ENCODE measurements at places on chromosomes 13 and 19. TPM values are rescaled to one million over a fixed set of nuclear protein-coding genes. Genes with fewer than 3 reads are reported as not detected.
A peak's percentile ranks its signal among the peaks of the same experiment; 100 is the strongest.

DNA sequence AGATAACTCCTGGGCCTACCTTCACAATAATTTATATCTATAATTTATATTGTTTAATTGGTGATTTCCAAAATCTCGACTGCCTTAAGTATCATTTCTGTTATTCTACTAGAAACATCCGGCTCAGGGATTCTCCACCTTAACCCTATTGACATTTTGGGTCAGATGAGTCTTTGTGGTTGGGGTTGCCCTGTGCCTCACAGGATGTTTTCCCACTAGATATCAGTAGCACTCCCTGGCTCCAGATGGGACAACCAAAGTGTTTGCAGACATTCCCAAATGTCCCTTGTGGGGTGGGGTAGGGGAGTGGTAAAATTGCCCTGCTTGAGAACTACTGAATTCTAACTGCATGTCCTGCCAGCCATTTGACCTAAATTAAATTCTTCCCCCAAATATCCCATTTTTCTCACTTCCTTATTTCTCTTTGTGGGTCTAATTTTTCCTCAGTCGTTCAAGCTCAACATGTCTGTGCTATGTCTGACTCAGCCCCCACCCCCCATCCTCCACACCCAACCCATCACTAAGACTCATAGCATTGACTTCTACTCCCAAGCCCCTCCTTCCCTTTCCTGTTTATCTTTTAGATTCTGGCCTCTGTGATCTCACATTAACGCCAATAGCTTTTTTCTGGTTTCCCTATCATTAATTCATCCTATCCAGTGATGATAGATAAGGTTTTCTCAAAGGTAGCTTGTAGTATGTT lies 545.1 kb downstream of the EFNB2 start:
- DNase-seq: no peak
- H3K27me3 ChIP-seq: no peaks in the 10 kb centered on the region
- H3K4me1 ChIP-seq: no peaks in the 10 kb centered on the region
- H3K36me3 ChIP-seq: no peaks in the 10 kb centered on the region

GRCh38 chr19:46213156-46213555 lies 16.4 kb upstream of the IGFL1 start:
- H3K36me3 ChIP-seq: no peaks in the 10 kb centered on the region
- peaks cover 4% of the 10 kb centered on the region for H3K4me1 ChIP-seq
- no peak for DNase-seq
- H3K27ac ChIP-seq: no peak overlapping the region
- no peaks in the 10 kb centered on the region for H3K27me3 ChIP-seq

The MEIS3 gene
- 32.2 TPM for total RNA-seq

GRCh38 chr13:61142506-61142905 lies 273.1 kb downstream of the PCDH20 start:
- H3K4me1 ChIP-seq: no peaks in the 10 kb centered on the region
- H3K27me3 ChIP-seq: no peaks in the 10 kb centered on the region
- DNase-seq: no peak
- H3K36me3 ChIP-seq: no peaks in the 10 kb centered on the region

The PTGIR gene
- total RNA-seq: not detected

GRCh38 chr13:109790942-109791605 lies 4.7 kb upstream of the IRS2 start:
- peak; percentile 55 for DNase-seq
- H3K36me3 ChIP-seq: no peaks in the 10 kb centered on the region
- H3K27me3 ChIP-seq: peaks cover 12% of the 10 kb centered on the region
- H3K4me1 ChIP-seq: peaks cover 8% of the 10 kb centered on the region
- H3K4me3 ChIP-seq: no peak overlapping the region
- H3K27ac ChIP-seq: no peak overlapping the region

DNA sequence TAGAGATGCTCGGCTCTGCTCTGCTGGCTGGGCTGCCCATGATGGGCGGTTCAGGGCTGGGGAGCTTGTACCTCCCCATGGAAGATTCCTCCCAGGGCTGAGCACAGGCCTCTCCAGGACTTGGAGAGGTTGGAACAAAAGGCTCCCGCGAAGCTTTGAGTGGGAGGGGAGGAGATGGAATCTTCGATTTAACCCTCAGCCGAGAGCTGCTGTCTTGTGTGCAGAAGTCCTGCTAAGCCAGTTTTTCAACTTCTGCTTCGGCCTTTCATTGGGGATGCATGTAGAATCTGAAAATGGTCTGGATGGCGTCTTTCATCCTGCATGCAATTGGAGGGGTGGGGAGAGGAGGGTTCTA lies 163.3 kb downstream of the KDM4B start:
- H3K4me3 ChIP-seq: no peak overlapping the region
- peaks cover 51% of the 10 kb centered on the region for H3K4me1 ChIP-seq
- peak; percentile 78 for DNase-seq
- H3K27ac ChIP-seq: peak overlapping the region; percentile 79

GRCh38 chr13:23600100-23600499 lies 29.9 kb downstream of the TNFRSF19 start:
- H3K27ac ChIP-seq: peak overlapping the region; percentile 67
- H3K4me1 ChIP-seq: peaks cover 21% of the 10 kb centered on the region
- peaks cover 27% of the 10 kb centered on the region for H3K36me3 ChIP-seq
- no peak for DNase-seq
- H3K27me3 ChIP-seq: no peaks in the 10 kb centered on the region
- peak overlapping the region; percentile 2 for H3K4me3 ChIP-seq

GRCh38 chr13:98675066-98675465 lies 77.4 kb downstream of the SLC15A1 start:
- H3K27me3 ChIP-seq: no peaks in the 10 kb centered on the region
- H3K4me1 ChIP-seq: no peaks in the 10 kb centered on the region
- DNase-seq: peak; percentile 25
- no peak overlapping the region for H3K27ac ChIP-seq

- H3K27me3 ChIP-seq: peaks cover 4% of the 10 kb centered on the region
- no peak overlapping the region for H3K27ac ChIP-seq
- H3K36me3 ChIP-seq: no peaks in the 10 kb centered on the region
- H3K4me1 ChIP-seq: peaks cover 5% of the 10 kb centered on the region
Observed at GRCh38 chr13:111632906-111633305, 312.5 kb downstream of the TEX29 start.

- H3K27ac ChIP-seq: no peak within 1 kb of the TSS
- no peaks in the 10 kb centered on the region for H3K36me3 ChIP-seq
- peaks cover 20% of the 10 kb centered on the region for H3K27me3 ChIP-seq
- H3K4me3 ChIP-seq: no peak within 1 kb of the TSS
- no peak for DNase-seq
- peaks cover 10% of the 10 kb centered on the region for H3K4me1 ChIP-seq
Observed at GRCh38 chr19:2255982-2256685, at the start of gene JSRP1. Gene JSRP1 (minus strand): TSS chr19:2256417. CDS start chr19:2255314, 1,103 bp downstream.

The ARHGAP45 gene
- 9.6 TPM for total RNA-seq

- H3K4me3 ChIP-seq: no peak overlapping the region
- DNase-seq: no peak
- no peak overlapping the region for H3K27ac ChIP-seq
- no peaks in the 10 kb centered on the region for H3K27me3 ChIP-seq
- H3K4me1 ChIP-seq: no peaks in the 10 kb centered on the region
- H3K36me3 ChIP-seq: no peaks in the 10 kb centered on the region
Observed at GRCh38 chr13:35704331-35704730, 227.8 kb upstream of the MAB21L1 start.

DNA sequence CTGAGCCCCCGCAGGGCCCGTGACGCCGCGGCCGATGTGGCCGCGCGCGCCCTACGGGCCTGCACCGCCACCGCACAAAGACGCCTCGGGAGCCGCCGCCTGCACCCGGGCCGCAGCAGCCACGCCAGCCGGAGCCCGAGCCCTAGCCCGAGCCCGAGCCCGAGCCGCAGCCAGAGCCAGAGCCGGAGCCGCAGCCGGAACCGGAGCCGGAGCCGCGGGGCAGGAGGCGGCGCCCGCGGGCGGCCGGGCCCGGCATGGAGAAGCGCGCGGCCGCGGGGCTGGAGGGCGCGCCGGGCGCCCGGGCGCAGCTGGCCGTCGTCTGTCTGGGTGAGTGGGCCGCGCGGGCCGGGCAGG lies 379 bp downstream of the LRP3 start:
- no peak overlapping the region for H3K27ac ChIP-seq
- no peaks in the 10 kb centered on the region for H3K36me3 ChIP-seq
- peak; percentile 47 for DNase-seq

DNA sequence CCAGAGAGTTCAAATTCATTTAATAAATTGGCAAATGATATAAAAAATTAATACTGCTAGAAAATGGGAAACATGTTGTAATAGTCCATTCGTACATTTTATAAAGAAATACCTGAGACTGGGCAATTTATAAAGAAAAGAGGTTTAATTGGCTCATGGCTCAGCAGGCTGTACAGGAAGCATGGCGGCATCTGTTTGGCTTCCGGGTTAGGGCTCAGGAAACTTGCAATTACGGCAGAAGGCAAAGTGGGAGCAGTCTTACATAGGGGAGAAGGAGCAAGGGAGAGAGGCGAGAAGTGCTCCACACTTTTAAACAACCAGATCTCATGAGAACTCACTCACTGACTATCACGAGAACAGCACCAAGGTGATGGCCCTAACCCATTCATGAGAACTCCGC lies 512.0 kb downstream of the DACH1 start:
- H3K36me3 ChIP-seq: no peaks in the 10 kb centered on the region
- no peaks in the 10 kb centered on the region for H3K27me3 ChIP-seq
- H3K27ac ChIP-seq: no peak overlapping the region
- H3K4me1 ChIP-seq: no peaks in the 10 kb centered on the region

GRCh38 chr19:8877854-8878705 lies 45.9 kb downstream of the MBD3L1 start:
- no peaks in the 10 kb centered on the region for H3K36me3 ChIP-seq
- H3K27ac ChIP-seq: no peak overlapping the region
- no peaks in the 10 kb centered on the region for H3K27me3 ChIP-seq
- no peaks in the 10 kb centered on the region for H3K4me1 ChIP-seq
- DNase-seq: peak; percentile 2
- no peak overlapping the region for H3K4me3 ChIP-seq

- peaks cover 40% of the 10 kb centered on the region for H3K27me3 ChIP-seq
- H3K27ac ChIP-seq: no peak within 1 kb of the TSS
- peaks cover 19% of the 10 kb centered on the region for H3K4me1 ChIP-seq
- no peaks in the 10 kb centered on the region for H3K36me3 ChIP-seq
- peak; percentile 58 for DNase-seq
Observed at GRCh38 chr13:77918391-77919245, at the start of gene EDNRB. Gene EDNRB (minus strand): TSS chr13:77918831. CDS start chr13:77918573, 258 bp downstream.

The GSX1 gene
- not detected for total RNA-seq

DNA sequence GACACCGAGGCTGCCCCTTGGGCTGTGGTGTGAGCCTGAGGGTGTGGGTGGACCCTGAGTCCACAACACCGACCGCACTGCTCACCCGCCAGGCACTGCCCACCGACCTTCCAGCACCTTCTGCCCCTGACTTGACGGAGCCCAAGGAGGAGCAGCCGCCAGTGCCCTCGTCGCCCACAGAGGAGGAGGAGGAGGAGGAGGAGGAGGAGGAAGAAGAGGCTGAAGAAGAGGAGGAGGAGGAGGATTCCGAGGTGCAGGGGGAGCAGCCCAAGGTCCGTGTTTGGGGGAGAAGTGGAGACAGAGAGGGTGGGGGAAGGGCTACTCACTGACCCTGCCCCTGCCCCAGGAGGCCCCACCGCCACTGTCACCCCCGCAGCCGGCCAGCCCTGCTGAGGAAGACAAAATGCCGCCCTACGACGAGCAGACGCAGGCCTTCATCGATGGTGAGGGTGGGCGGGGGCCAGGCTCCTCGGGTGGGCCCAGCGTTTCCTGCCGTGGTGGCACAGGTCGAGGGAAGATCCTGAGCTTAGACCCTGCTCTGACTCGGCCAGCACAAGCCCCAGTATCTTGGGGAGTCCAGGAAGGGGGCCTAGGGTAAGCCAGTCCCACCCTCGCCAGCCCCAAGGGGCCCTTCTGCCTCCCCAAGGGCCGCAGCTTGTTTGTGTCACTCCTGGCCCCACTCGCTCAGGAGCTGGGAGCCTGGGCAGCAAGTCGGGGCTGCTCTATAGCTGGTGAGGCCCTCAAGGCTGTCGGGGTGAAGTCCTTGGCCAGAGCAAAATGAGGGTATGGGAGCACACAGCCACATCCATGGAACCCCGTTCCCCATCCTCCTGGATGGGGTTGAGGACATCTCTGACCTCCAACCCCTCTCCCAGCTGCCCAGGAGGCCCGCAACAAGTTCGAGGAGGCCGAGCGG lies 12.2 kb downstream of the PRKCSH start:
- DNase-seq: no peak
- no peak overlapping the region for H3K27ac ChIP-seq
- H3K4me1 ChIP-seq: peaks cover 18% of the 10 kb centered on the region
- H3K27me3 ChIP-seq: no peaks in the 10 kb centered on the region

GRCh38 chr13:51328488-51328887 lies 11.0 kb upstream of the SERPINE3 start:
- H3K4me3 ChIP-seq: no peak overlapping the region
- peaks cover 39% of the 10 kb centered on the region for H3K4me1 ChIP-seq
- no peaks in the 10 kb centered on the region for H3K36me3 ChIP-seq
- no peak overlapping the region for H3K27ac ChIP-seq
- peak; percentile 94 for DNase-seq

DNA sequence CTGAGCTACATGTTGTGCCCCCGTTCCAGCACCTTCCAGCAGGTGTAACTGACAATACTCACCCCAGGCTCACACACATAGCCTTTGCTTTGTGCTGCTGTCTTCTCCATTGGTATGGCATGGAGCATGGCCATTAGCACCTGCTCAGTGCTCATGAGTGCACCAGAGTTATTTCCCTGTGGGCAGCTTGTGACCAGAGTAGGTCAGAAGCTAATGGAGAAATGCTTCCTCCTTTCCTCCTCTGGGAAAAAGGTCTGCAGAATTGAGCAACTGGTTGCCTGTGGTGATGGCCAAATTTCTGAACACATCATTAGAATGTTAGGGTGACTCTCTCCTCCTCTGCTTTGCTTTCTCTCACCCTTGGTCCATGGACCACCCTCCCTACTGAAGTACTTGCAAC lies 344.5 kb upstream of the TMTC4 start:
- DNase-seq: no peak
- no peak overlapping the region for H3K27ac ChIP-seq
- H3K4me1 ChIP-seq: no peaks in the 10 kb centered on the region
- H3K36me3 ChIP-seq: no peaks in the 10 kb centered on the region
- no peak overlapping the region for H3K4me3 ChIP-seq

GRCh38 chr19:35766571-35767104 lies 8.7 kb downstream of the PROSER3 start:
- no peaks in the 10 kb centered on the region for H3K27me3 ChIP-seq
- DNase-seq: no peak
- no peaks in the 10 kb centered on the region for H3K36me3 ChIP-seq
- no peak overlapping the region for H3K27ac ChIP-seq
- H3K4me1 ChIP-seq: peaks cover 5% of the 10 kb centered on the region
- no peak overlapping the region for H3K4me3 ChIP-seq

DNA sequence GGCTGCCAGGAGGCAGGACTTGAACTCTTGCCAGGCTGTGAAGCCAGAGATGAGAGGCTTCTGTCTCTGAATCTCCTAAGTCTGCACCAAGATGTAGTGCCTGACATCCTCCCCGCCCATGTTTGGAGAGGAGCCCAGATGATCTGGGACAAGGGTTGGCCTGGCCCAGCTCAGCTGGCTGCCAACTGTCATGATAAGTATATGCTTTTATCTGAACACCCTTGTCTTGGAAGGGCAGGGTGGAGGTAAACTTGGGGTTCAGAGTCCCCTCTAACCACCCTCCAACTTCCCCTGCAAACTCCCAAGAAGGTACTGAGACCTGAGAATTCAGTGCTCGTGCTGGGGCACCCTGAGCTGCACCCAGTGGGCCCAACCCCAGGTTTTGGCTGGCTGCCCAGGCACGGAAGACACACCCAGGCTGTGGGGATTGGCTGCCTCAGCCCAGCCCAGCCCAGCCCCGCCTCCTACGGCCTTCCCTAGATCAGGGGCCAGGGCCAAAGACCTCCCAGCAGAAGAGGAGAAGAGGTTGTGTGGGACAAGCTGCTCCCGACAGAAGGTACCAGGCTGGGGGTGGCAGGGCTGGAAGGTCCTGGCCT lies at the start of gene CYP4F12:
TSS of gene CYP4F12 (plus strand) at position 508 of the 596 bp plus-strand sequence. CDS start 443 bp downstream, outside the sequence.
- H3K27ac ChIP-seq: no peak within 1 kb of the TSS
- no peaks in the 10 kb centered on the region for H3K36me3 ChIP-seq
- no peak within 1 kb of the TSS for H3K4me3 ChIP-seq
- H3K27me3 ChIP-seq: no peaks in the 10 kb centered on the region

- no peak overlapping the region for H3K27ac ChIP-seq
- DNase-seq: no peak
- no peaks in the 10 kb centered on the region for H3K27me3 ChIP-seq
- H3K36me3 ChIP-seq: no peaks in the 10 kb centered on the region
Observed at GRCh38 chr13:75360170-75360569, 121.8 kb downstream of the TBC1D4 start.

Data from neural progenitor cell (in vitro differentiated cells).